ENCODE measurements at places on chromosomes 2 and 18.

- DNase-seq, result no peak
These were observed 262.0 kb downstream of the AFF3 start for GRCh38 chr2:99880148-99880963.

DNA sequence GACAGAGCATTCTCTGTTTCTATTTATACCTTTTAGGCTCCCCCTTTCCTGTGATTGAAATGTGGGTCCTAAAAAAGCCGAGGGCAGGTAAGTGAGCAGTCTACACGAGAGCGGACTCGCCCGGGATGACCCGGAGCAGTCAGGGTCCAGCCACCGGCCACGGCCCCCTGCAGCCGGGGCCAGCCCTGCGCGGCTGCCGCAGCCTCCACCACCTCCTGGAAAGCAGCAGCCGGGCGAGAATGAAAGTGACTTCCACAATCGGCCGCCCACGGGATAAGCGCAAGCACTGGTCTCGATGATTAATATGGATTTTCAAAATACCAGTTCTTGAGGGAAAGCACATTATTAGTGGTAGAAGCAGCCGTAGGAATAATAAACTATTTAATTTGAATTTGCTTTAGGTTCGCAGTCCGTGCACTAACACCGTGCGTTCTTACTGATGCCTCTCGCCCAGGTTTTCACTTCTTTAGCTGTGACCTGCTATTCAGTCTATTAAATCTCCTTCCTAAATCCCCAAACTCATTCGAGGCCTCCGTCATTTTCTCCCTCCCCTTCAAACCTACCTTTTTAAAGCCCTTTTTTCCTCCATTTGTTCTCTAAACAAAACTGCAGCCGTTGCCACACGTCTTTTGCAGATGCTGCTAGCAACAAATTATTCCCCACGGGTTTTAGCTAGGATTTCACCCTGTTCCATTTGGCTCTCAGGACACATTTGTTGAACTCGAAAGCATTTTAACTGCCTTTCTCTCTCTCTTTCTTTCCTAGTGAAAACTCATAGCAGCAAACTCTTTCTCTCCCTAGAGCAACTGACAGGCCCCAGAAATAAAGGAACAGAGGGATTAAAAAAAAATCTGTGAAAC is 1015.1 kb upstream of the PIK3C3 start:
- no peak for DNase-seq

- DNase-seq, result no peak
These were observed 186.4 kb downstream of the CNTNAP5 start for GRCh38 chr2:124211461-124211860.

GRCh38 chr2:149185942-149186490 is 144.4 kb upstream of the LYPD6 start:
- DNase-seq, result no peak

- no peak for DNase-seq
These were observed 19.0 kb downstream of the RND3 start for GRCh38 chr2:150468350-150468960.

GRCh38 chr2:63692002-63692606 is 103.3 kb downstream of the MDH1 start:
- peak; percentile 29 for DNase-seq

GRCh38 chr18:70822117-70822516 is 533.3 kb downstream of the SOCS6 start:
- DNase-seq, result no peak

DNA sequence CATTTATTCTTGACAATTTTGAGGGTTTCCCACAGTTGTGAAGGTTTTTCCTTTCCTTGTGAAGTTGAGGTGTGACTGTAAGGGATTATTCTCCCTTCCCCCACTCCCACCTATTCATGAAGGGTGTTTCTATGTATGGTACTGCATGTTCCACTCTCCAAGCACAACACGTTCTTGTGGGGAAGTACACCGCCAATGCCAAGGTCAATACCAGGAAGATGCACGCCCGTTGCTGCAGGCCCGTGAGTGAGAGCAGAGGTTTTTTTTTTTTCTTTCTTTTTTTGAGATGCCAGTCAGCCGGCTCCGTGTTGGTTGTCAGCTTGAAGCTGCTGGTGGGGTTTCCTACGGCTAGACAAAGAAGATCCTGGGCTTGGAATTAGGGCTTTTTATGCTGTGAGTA is 38.6 kb upstream of the EPHA4 start:
- DNase-seq, result no peak

- peak; percentile 37 for DNase-seq
These were observed 24.9 kb downstream of the FHL2 start for GRCh38 chr2:105373895-105374401.

DNA sequence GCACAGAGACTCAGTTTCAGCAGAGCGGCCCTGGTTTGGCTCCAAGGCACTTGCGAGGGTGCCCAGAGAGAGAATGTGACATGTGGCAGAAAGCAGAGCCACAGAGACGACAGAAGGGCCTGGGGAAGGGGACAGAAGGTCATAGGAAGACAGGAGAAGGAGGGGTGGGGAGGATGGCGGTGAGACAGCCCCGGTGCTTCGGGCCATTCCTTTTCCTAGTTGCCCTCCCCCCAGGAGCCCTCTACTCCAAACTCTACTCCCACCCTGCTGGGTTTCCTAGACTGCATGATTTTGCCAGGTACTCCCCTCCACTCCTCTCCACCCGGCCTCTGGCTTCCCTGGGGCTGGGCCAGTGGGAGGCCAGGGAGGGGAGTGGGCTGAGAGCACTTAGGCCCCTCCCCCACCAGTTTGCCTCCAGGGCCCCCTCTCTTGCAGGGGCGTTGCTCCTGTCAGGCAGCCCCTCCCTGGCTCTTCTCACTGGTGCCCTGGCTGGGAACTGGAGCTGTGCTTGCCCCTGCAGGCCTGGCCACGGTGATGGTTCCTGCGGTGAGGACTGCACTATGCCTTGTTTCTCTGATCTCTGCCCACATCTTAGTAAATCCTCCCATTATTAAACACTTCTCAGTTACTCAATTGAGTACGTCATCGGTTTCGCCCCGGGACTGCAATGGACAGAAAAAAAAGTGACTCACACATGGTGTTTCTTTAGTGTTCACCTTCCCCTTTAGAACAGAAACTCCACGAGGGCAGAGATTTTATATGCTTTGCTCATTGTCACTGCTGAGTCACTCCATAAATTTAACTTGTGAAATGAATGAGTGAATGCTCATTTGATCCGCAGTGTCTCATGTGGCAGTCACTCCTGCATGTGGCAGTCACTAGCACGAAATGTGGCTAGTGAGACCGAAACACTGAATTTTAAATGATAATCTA is 58.7 kb upstream of the SP3 start:
- no peak for DNase-seq

DNA sequence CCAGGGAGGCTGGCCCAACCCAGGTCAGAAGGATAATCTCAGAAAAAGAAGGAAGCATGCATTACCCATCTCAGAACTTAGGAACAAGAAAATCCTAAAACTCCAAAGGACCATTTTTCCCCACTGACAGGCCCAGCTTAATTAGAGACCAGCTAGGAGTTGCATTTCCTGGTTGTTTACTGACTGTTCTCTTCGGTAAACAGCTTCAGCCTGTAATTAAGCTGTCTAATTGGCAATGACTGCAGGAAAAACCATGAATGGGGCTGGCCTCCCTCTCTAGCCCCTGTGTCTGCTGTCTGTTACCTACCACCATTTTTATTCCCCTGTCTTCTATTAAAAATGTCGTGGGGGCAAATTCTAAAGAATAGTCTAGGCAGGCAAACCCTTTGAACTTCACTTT is 146.5 kb downstream of the AGAP1 start:
- no peak for DNase-seq

GRCh38 chr18:12564861-12565260 is 93.0 kb downstream of the SPIRE1 start:
- DNase-seq, result no peak

DNA sequence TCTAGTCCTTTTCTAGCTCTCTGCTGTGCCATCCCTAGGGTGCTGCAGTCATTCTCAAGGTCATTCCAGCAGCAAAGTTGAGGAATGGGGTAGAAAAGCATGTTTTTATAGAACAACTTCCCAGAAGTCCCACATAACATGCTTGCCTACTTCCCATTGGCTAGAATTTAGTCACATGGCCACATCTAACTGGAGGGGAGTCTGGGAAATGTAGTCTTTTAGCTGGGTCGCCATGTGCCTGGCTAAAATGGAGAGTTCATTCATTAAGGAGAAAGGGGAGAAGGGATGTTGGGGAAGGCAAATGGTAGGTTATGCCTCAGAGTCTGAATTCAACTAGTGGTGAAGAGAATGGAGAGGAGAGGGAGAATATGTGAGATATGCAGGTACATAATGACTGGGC is 85.7 kb downstream of the SLC4A3 start:
- DNase-seq, result no peak

- no peak for DNase-seq
These were observed 110.0 kb upstream of the ARL4C start for GRCh38 chr2:234606896-234607295.

DNA sequence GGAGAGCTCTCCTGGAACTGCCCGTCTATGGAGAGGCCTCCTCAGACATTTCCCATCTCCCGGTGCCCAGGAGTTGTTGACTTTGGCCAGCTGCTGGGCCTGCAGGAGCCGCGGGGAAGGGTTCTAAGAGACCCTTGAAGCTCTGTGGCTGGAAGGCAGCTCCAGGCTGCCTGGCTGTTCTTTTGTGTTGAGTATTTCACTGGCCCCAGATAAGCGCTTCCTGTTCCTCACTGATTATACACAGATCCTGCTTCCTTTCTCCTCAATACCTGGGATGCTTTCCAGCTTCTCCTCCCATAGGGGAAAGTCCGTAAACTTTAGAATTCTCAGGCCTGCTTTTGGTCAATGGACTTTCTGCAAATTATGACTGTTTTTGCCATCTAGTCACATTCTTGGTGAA is 57.8 kb downstream of the TGOLN2 start:
- DNase-seq, result no peak

DNA sequence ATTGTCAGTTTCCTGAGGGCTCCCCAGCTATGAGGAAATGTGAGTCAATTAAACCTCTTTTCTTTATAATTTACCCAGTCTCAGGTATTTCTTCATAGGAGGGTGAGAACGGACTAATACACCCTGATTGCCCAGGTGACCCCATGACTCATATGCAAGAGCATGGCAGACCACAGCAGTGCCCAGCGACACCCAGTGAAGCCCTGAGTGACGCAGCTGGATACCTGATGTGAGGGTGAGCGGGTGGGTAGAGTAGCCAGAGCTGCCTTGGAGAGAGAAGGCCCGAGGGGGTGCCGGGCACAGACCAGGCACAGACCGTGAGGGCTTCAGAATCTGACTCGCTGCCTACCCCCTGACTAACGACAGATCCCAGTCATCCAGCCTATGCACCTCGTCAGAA is 15.4 kb downstream of the ALPG start:
- peak; percentile 1 for DNase-seq

GRCh38 chr2:589281-590130 is 87.7 kb downstream of the TMEM18 start:
- no peak for DNase-seq

DNA sequence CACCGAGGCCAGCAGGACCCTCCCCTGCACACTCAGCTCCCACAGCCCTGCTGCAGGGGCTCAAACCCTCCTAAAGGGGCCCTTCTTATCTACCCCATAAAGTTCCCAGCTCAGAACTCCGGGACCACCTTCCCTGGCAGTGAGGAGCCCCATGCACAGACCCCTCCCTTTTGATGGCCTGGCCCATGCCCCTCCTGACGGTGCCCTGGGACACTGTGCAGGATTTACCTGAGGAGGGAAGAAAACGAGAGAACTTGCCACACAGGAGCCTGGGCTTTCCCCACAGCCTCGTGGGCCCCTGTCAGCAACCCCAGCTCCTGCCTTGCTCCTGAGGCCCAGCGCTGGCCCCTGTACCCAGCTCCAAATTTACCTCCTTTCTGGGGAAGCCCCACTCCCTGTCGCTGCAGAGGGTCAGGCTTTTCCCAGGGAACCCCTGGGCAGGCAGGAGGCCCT is 206.3 kb upstream of the SALL3 start:
- DNase-seq, result no peak

- DNase-seq, result no peak
These were observed 4.9 kb downstream of the TM4SF20 start for GRCh38 chr2:227374158-227374557.

DNA sequence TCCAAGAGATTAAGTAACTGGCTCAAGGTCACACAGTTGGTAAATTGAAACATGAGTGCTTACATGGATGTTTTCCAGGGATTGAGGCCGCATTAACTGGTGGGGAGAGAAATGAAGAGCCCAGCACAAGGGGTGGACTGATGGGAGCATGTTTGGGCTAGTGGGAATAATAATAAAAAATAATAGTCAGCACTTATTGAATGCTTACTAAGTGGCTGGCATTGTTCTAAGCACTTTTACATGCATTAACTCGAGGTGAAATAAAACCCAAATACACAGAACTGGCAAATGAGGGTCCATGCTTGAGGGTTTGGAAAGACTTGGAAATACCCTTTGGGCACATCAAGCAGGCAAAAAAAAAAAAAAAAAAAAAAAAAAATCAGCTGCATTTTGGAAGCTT is 34.0 kb upstream of the CDK5R2 start:
- no peak for DNase-seq

DNA sequence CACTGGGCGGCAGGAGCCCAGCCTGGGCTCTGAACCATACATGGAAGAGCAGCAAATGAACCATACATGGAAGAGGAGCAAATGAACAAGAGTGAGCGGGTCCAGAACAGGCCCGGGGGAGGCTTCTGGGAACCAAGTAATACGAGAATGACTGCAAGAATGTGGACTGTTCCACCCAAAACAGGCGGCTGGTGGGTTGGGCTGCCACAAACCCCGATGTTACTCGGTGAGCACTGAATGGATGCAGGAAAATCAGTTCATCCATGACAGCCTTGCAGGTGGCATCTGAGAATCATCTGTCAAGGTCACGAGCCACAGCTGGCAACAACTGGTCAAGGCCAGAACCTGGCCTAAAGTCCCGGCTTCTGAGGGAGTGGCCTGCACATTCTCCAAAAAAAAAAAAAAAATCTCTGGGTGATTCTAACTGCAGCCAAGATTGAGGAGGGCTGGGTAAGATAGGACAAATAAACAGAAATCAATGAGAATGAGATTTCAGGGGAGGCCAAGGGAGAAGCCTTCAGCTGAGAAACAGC is 106.1 kb downstream of the ZNF516 start:
- no peak for DNase-seq

GRCh38 chr2:55782528-55783173 is 89.0 kb upstream of the PNPT1 start:
- no peak for DNase-seq

DNA sequence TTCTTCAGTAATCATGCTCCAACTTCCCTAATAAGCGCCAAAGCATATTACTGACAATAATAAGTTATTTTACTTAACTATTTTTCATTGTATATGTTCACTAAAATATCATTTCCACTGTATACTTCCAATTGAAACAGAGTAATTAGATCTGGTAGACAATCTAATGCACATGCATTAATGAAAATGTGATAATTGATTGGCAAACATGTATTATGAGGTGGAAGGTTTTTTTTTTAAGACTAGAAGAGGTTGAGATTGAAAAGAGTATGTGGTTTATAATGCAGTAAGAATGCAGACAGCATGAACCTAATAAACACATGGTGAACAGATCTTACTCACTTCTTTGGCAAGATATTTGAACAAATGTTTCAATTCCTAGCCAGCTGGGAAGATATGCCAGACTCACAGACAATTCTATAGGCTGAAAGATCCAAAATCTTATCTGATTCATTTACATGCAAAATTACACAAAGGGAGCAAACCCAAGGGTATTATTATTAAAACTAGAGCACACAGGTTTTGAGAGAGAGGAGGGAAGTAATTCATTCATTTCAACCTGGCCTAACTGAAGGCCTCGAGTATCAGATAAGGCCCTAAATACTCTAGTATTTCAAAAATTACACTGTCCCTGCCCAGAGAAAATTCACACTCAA is 2.8 kb downstream of the NCKAP1 start:
- DNase-seq, result no peak
